Amygdala (tissue), 56 donors: ENCODE measurements at places on chromosomes 2 and 18.

- DNase-seq, result no peak
Measured at GRCh38 chr2:11749646-11750349, 3.4 kb downstream of the LPIN1 start.

DNA sequence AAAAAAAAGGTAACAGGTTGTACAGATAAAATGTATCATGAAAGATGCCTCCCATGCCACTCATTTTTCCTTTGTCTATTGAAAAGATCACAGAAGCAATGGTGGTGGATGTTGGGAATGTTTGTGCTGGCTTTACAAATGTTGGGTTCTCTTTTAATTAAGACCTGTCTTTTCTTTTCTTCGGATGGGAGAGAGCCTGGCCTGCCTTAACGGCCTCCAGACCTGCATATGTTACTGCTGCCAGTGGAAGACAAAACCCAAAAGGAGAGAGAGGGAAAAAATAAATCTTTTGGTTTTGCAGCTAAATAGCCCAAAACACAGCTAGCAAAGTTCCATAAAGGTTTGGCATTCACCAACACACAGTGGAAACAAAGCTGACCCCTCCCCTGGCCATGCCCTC, 50.5 kb upstream of the FZD7 start:
- DNase-seq, result no peak

DNA sequence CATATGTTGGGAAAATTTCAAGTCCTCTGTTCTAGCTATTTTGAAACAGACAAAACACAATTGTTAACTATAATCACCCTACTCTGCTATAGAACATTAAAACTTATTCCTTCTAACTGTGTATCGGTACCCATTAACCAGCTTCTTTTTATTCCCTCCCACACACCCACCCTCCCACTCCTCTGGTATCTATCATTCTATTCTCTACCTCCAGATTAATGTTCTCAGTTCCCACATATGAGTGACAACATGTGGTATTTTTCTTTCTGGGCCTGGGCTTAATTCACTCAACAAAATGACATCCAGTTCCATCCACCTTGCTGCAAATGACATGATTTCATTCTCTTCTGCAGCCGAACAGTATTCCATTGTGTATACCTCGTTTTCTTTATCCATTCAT, 43.3 kb downstream of the EXOC6B start:
- no peak for DNase-seq

GRCh38 chr2:241871538-241872312, 2.2 kb downstream of the RTP5 start:
- DNase-seq, result no peak

GRCh38 chr18:3097082-3097481, 84.1 kb upstream of the LPIN2 start:
- DNase-seq, result no peak

GRCh38 chr18:48123941-48124340, 193.5 kb upstream of the SMAD2 start:
- no peak for DNase-seq

DNA sequence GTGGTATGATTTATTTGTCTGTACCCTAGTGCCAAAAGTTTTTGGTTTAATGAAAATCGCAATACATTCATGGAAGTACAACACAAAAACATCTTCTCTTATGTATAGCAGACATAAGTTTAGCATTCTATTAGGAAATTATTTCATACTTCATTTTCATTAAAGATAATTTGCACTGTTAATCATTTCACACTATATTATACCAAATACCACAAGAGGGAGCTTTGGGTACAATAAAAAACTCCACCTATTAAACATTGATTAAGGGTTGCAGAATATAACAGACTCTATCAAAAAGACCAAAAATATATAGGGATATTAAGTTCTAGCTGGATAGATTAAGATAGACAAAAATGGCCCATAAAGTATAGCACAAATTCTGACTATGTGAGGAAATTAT, 79.0 kb downstream of the SLC66A3 start:
- DNase-seq, result no peak

- no peak for DNase-seq
Measured at GRCh38 chr18:46332286-46332801, 228.2 kb downstream of the HAUS1 start.

GRCh38 chr2:201383136-201383535, 26.0 kb upstream of the FLACC1 start:
- no peak for DNase-seq

DNA sequence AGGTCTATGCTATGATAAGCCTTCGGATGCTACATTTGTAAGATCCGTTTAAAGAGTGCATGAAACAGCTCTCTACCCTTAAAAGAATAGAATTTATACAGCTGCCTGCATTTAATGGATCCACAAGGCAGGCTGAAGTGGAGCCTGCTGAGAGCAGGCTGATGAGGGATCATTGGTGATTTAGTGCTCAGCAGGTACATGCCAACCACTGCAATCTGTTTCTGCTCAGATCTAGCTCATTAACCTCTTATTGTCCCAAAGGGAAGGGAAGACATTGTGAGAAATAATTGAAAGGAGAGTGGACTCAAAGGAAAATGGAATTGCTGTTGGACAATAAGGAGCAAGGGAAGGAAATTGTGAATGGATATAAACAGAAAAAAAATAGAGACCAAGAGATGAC, 822.6 kb downstream of the TRIB2 start:
- DNase-seq, result no peak

DNA sequence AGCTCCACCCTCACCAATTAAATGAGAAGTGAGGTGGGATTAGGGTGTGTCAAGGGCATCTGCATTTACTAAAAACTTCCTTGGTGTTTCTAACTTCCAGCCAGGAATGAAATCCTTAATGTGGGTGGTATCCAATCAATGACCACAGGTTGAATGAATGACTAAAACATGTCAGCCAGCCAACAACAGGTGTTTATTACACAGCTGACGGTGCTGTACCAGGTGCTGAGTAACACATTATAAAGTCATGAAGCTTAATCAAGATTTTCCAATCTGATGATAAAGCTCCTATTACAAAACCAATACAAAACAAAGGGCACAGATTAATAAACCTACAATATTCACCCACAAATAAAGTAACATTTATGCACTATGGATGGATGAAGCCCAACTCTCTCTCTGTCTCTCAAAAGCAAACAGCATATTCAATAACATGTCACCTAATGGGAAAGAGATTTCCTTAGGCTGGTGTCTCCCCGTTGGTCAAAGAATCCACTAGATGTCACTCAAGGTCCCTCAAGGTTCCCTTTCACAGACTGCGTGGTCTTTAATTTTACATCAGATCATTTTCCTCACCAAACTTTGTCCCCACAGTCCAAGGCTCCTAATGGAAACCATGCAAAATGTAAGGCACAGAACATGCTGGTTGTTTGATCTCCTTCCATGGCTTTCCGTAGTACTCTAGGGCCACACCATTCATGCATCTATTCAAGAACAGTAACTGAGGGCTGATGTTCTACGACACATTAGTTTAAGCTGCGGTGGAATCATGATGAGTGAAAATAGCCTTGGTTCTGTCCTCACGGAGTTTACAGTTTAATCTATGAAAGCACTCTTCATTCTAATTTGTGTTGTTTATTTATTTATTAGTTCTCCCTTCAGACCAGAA, 6.4 kb upstream of the PTPN4 start:
- no peak for DNase-seq

DNA sequence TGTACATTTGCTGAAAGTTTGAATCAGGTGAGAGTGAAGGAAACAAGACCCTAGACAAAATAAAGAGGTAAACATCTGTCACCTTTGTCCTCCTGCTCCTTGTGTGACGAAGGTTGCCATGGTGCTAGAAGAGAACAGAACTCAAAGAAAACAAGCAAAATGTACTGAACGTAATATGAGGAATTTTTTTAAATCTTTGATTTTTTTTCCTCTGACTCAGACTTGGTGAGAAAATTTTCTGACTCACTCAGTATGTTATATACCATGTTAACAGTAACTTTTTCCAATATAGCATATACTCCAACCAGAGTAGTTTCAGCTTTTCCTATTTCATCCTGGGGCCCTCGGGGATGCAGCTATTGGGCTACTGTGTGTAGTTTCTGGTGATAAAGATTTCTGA, 2114.6 kb upstream of the PIK3C3 start:
- no peak for DNase-seq

DNA sequence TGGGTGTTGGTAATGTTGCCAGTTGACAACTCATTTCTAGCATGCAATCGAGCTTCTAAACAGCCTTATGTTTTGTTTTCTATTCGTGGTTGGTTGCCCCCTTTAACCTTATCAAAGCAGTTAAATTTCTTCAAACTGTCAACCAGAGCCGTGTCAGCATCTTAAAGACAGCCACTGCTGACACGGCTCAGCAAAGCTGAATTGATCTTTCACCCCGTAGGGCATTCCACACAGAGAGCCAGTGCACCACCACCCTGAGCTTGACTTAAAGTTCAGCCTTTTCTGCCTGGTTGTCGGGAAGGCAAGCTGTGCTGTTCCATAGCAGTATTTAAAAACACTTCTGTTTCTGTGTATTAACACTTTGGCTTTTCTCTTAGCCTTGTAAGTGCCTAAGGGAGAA, 355.0 kb upstream of the CHST9 start:
- DNase-seq, result no peak

DNA sequence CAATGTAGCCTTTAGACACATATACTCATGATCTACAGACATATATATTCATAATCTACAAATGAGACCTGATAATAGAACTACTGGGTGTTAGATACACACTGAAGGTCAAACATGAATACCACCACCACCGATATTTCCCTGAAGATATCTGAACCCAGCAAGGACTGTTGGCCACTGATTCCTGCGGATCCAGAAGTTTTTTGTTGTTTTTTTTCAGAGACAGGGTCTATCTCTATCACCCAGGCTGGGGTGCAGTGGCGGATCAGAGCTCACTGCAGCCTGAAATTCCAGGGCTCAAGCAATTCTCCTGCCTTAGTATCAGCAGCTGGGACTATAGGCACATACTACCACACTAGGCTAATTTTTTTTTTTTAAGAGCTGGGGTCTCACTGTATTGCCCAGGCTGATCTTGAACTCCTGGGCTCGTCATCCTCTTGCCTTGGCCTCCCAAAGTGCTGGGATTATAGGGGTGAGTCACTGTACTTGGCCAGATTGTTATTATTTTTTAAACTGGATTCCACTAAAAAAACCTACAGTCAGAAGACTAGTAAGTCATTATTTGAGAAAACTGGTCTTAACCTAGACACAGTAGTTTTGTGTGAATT, 1.8 kb downstream of the METTL5 start:
- no peak for DNase-seq

DNA sequence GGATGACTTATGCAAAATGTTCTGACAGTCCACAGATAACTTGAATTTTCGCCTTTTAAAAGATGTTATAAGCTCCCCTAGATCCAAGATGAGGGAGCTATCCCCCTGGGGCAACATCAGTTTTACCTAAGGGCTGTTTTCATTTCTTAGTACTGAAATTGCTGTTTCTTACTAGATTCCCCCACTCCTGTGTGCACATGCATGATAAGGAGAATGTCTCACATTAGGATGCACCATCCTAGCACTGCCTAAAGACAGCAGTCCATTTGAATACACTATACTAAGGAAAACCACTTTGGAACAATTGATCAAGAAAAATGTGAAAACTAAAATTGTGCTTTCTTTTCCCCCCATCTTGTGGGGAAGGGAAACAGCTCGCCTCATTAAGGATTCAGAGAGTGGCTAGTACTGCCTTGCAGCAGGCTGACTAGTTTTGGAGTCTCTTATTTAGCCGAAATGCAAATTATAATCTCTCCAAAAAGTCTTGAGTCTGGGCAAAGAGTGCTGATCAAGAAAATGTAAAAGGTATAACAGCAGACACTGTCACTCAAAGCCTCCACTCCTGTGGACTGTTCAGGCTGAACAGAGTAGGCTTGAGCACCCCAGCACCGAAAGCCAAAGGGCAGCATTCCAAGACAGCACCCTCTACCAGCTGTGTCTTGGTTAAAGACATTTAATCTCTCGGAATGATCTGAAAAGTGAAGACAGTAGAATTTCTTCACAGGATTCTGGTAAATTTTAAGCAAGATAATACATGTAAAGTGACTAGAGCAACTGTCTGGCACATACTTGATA, 65.0 kb downstream of the ZNF385B start:
- no peak for DNase-seq

GRCh38 chr2:105365206-105365605, 27.9 kb downstream of the C2orf49 start:
- no peak for DNase-seq

DNA sequence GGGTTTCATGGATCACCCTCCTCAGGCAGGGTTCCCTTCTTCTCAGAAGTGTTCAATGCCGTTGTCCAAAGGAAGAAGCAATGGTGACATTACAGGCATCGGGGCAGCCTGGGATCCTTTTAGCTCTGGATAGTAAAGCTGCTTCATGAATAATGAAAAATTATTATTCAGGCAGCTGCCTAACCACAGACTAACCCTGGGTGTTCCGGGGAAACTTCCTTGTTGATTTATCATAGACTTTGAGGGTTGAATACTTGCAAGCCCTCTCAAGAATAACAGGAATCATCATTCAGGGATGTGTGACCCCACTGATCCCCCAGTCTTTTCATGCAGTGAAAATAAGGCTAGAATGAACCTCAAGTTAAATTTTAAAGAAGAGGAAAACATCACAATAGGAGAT, 419.4 kb downstream of the MEIS1 start:
- no peak for DNase-seq

DNA sequence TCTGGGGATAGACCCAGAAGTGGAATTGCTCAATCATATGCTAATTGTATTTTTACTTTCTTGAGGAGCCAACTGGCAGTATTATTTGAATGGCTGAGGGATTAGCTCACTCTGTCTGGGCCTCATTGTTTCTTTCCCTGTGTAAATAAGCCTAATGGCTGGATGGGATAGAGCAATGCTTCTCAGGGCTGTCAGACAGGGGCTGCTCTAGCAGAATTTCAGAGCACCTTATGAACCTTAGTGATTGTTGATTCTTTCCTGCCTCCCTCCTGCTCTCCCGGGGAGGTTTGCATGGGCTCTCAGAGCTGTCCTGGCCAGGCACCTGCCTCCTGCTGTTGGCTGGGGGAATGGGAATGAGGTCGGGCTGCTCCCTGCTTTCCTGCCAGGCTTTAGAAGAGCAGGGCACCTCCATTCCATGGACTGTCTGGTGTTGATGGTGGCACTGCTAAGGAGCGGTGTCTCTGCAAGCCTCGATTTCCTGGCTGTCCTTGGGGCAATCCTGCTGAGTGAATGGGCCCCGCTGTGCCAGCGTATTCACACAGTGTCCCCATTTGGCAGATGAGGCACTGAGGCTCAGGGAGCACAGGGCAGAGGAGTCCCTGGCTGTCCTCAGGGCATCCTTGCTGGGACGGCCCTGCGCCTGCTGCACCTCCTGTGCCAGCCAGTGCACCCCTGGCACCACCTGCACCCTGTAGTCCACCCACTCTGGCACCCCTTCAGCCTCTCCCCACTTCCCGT, 468.2 kb upstream of the HS6ST1 start:
- DNase-seq, result no peak

GRCh38 chr2:170739048-170739447, 23.9 kb downstream of the SP5 start:
- no peak for DNase-seq

- DNase-seq, result no peak
Measured at GRCh38 chr2:5946225-5947115, 254.3 kb downstream of the SOX11 start.

- no peak for DNase-seq
Measured at GRCh38 chr2:222270396-222270795, 28.4 kb downstream of the PAX3 start.

GRCh38 chr2:232838406-232838874, 31.6 kb upstream of the SNORC start:
- DNase-seq, result no peak

- DNase-seq, result no peak
Measured at GRCh38 chr2:31365834-31366505, 48.6 kb downstream of the XDH start.
